ENCODE measurements at places on chromosomes 5 and 9.

DNA sequence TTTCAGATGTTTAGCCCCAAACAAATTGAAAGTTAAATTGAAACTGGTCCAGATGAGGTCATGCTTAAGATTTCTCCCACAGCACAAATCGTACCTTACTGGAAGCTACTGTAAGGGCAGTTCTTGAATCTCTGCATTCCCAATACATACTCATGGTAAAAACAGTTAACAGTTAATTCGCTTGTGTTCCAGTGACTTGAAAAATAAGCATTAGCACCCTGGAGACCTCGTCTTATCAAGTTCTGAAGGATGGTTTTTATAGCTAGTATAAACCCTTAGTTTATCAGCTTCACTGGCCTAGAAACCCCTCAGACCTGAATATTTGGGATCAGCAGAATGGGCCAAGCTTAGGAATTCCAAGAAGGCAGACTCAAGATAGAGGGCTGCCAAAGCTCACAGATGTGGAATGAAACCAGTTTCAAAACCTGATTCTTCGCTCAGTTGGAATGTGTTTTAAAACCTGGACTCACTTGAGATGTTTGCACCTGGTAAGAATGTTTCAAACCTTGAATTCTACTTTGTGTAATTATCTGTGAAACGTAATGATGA lies 103.6 kb downstream of the C9orf152 start:
- peak; percentile 31 for ATAC-seq

- no peak for ATAC-seq
These were observed at the start of gene LCP2 for GRCh38 chr5:170297589-170298462. Gene LCP2 (minus strand): TSS chr5:170297777. CDS start chr5:170297611, 166 bp downstream.

DNA sequence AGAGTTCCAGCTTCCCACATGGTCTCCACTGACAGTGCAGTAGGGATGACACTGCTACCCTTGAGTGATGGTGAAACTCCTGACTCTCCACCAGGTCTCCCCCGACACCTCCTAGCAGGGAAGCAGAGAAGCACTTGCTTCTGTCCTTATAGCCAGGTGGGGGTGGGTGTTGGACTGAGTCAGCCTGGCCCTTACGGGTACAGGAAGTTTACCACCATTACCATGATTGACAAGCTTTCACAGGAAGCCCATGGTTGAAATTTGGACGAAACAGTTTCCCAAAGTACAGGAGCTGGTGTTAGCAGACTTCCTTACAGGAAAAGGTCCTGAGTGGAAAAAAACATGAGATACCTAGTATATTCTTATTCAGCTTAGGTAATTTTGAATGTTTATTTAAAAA lies 3.1 kb upstream of the FBXL7 start:
- no peak for ATAC-seq

DNA sequence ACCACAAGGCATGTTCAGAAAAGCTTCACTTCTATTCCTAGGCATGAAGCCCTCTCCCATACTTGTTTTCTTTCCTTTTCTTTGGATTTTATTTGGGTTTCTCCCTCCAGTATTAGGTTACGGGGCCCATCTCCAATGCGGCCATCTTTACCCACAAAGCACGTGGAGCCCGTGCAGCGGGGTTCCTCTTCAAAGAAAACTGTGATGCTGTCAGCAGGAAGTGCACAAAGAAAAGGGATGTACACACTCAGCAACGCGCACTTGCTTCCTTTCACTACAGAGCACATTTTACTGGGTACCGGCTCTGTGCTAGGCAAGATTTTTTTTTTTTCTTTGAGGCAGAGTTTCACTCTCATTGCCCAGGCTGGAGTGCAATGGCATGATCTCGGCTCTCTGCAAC lies 106.6 kb downstream of the COL23A1 start:
- no peak for ATAC-seq

- ATAC-seq: no peak
These were observed 120.0 kb downstream of the TRIO start for GRCh38 chr5:14263113-14263512.

DNA sequence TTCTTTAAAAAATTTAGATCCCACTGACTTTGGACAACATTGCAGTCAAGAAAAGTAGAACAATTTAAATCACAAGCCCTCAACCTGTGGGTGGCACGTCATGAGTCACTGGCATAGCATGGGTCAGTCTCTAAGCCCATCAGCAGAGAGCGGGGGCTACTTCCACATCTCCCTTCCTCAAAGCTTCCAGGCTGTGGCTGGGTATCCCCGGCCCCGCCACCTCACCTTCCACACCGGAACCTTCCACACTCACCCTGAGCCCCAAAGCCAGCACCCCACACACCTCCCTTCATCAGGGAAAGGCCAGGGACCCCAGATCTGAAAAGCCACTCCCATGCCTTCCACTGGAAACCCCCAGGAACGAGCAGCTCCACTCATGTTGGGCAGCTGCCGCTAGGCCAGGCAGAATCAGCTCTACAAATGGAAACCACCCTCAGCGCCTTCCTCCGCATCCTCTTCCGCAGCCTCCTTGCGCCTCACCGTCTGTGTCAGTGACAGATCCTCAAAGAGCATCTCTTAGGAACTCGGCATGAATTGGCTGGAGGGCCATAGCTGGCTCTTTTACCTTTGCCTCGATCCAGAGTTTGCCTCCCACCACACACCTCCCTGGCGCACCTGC lies 156.5 kb downstream of the ERCC6L2 start:
- ATAC-seq: no peak

DNA sequence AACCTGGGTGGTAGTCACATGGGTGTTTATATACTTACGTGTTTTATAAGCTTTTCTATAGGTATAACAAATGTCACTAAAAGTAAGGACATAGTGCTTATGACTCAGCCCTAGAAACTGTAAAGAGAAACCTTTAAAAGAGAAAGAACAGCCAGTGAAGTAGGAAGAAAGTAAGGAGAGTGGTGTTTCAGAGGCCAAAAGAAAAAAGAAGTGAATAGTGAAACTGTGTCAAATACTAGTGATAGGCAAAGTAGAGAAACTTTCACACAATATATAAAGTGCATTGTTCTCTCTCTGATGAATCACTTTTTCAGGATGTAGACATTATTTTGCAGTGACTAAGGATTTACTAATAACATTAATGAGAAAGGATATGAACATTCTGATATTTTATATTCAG lies 74.2 kb upstream of the SUSD1 start:
- ATAC-seq: no peak

GRCh38 chr9:124291801-124292396 lies 34.1 kb downstream of the NEK6 start:
- ATAC-seq: peak; percentile 54

- ATAC-seq: no peak
These were observed 63.7 kb downstream of the LURAP1L start for GRCh38 chr9:12838546-12838945.

DNA sequence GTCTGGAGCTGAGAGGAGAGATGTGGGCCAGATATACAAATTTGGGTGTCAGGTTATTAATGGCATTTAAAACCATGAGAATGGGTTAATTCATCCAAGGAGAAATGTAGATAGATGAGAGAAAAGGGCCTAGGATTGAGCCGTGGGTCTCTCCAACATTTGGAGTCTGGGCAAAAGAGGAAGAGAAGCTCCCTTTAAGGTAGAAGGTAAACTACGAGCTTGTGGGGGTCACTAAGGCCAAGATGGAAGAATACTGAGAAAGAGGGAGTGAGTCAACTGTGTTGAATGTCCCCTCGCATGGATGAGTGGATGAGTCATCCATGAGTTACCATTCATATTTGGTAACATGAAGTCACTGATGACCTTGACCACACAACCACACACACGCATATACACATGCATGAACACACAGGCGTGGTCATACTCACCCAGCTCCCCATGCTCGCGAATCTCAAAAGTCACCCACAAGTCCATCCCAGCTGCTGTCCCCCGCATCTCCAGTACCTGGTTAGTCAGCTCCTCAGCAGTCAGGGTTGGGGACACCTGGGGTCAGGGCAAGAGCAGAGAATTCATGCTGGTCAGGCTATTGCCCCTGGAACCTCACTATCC lies 6.8 kb upstream of the FCHSD1 start:
- peak; percentile 80 for ATAC-seq

GRCh38 chr5:53908757-53909156 lies 348.3 kb downstream of the NDUFS4 start:
- ATAC-seq: no peak

GRCh38 chr5:53319315-53319714 lies 161.1 kb upstream of the FST start:
- ATAC-seq: no peak

- ATAC-seq: no peak
These were observed 192.2 kb downstream of the YTHDC2 start for GRCh38 chr5:113705657-113706056.

- peak; percentile 9 for ATAC-seq
These were observed 1.8 kb downstream of the RNF130 start for GRCh38 chr5:180069589-180070247.

- ATAC-seq: peak; percentile 29
These were observed 352.4 kb upstream of the ACTBL2 start for GRCh38 chr5:57834829-57835608.

GRCh38 chr9:17750269-17750668 lies 171.4 kb downstream of the SH3GL2 start:
- ATAC-seq: no peak

DNA sequence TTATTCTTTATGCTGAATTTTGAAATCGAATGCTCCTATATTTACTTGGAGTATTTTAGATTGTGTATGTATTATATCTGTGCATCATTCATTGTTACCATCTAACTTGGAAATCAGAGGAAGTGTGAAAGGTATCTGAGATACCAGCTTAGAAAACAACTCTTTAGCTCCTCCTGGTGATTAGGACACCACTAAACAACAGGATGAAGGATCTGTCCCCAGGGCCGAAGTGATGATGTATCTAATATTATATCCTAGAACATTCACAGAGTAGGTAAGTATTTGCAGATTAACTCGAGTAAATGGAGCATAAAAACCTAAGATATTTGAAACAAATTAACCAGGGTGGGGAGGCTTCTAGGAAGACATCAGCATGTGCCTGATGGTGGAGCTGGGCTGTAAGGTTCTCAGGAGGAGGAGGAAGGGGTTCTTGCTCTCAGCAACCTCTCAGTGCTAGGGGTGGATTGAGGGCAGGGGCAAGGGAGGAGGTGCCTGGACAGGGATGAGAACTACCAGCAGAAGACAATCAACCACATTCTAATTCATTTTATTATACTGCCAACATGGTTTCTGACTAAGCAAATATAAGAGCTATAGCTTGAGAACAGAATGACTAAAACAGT lies 2.6 kb upstream of the NFIL3 start:
- no peak for ATAC-seq

GRCh38 chr5:111548992-111549649 lies 36.8 kb upstream of the STARD4 start:
- ATAC-seq: no peak

GRCh38 chr9:90943341-90943740 lies 141.7 kb downstream of the SYK start:
- no peak for ATAC-seq

DNA sequence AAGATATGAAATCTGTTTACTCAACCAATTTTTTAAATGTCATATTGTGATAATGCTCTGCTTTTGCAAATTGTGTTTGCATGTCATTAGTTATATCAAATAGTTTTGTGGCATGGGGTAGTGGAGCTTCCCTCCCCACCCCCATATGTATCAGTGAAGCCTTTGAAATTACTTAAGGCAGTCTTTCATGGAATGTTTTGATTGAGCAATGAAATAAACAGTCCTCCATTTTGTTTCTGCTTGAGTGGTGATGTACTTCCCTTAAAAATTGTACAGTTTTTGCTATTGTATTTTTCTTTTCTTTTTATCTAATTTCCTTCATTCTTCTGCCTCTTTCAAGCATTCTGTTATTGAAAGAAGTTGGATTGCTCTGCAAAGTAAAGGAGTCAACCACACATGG lies 3.5 kb downstream of the SOWAHA start:
- ATAC-seq: no peak

- ATAC-seq: no peak
These were observed 161.1 kb downstream of the EPB41L4A start for GRCh38 chr5:112257976-112258375.

DNA sequence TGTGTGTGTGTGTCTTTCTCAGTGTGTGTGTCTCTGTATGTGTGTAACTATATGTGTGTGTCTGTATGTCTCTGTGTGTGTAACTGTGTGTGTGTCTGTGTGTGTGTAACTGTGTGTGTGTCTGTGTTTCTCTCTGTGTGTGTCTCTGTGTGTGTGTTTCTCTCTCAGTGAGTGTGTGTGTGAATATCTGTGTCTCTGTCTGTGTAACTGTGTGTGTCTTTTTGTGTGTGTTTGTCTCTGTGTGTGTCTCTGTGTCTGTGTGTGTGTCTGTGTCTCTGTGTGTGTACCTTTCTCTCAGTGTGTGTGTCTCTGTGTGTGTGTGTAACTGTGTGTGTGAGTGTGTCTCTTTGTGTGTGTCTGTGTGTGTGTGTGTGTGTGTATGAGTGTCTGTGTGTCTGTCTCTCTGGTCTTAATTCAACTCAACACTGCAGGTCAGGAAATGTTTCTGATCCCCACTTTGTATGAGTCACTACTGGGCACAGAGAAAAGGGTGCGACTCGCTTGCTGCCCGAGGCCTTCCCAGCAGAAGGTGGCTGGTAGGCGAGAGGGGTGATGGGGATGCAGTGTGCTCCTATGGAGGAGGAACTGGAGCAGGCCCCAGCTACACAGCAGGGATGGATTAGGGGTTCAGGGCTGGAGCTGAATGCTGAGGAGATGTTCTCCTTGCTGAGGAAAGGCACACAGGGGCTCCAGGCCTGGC lies 52.1 kb downstream of the NSG2 start:
- ATAC-seq: peak; percentile 65

GRCh38 chr5:113226116-113226736 lies 208.6 kb downstream of the TSSK1B start:
- ATAC-seq: no peak

GRCh38 chr5:4906786-4907185 lies 233.3 kb upstream of the ADAMTS16 start:
- ATAC-seq: no peak

GRCh38 chr9:76296561-76297310 lies 97.5 kb downstream of the RFK start:
- no peak for ATAC-seq

GRCh38 chr9:115838417-115838816 lies 315.2 kb upstream of the PAPPA start:
- no peak for ATAC-seq

DNA sequence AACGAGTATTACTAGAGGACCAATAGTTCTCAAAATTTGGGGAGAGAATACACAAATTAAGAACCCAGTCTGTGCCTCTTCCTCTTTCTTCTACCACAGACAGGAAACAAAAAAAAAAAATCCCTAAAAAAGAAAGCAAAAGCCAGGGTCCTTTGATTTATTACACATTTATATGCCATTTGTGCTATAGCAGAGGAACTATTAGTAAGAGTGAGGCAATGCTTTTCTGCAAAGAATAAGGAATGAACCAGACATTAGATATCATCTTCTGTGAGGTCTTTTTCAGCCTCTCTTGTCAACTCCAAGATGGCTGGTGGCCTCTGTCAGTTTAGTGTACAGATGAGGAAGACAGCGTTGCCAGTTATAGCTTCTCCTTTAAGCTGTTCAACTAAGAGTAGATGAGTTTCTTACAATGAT lies 127.6 kb downstream of the RFX3 start:
- peak; percentile 18 for ATAC-seq

- ATAC-seq: no peak
These were observed 395.9 kb downstream of the SEMA5A start for GRCh38 chr5:9149988-9150387.

GRCh38 chr5:24816206-24816605 lies 171.4 kb upstream of the CDH10 start:
- ATAC-seq: no peak

Measured in motor neuron (in vitro differentiated cells).